ENCODE measurements at places on chromosomes 1 and 21.
A peak's percentile ranks its signal among the peaks of the same experiment; 100 is the strongest.

GRCh38 chr1:197842646-197843045 is 59.8 kb upstream of the C1orf53 start:
- no peak for DNase-seq
- H3K27me3 ChIP-seq, result peaks cover 4% of the 10 kb centered on the region
- no peaks in the 10 kb centered on the region for H3K36me3 ChIP-seq
- H3K4me1 ChIP-seq, result no peaks in the 10 kb centered on the region
- H3K4me3 ChIP-seq, result no peak overlapping the region

GRCh38 chr1:192958871-192959270 is 100.3 kb downstream of the UCHL5 start:
- H3K4me1 ChIP-seq, result no peaks in the 10 kb centered on the region
- H3K27ac ChIP-seq, result no peak overlapping the region
- DNase-seq, result no peak
- no peaks in the 10 kb centered on the region for H3K27me3 ChIP-seq
- H3K4me3 ChIP-seq, result no peak overlapping the region

GRCh38 chr1:29052100-29052499 is 71.6 kb downstream of the TMEM200B start:
- H3K27me3 ChIP-seq, result no peaks in the 10 kb centered on the region
- no peak overlapping the region for H3K27ac ChIP-seq
- no peak for DNase-seq
- no peaks in the 10 kb centered on the region for H3K4me1 ChIP-seq
- no peaks in the 10 kb centered on the region for H3K36me3 ChIP-seq

- H3K4me3 ChIP-seq, result no peak overlapping the region
- no peak for DNase-seq
- H3K27ac ChIP-seq, result peak overlapping the region; percentile 39
- no peaks in the 10 kb centered on the region for H3K27me3 ChIP-seq
- H3K36me3 ChIP-seq, result no peaks in the 10 kb centered on the region
Measured at GRCh38 chr1:12339811-12340543, 110.1 kb downstream of the VPS13D start.

DNA sequence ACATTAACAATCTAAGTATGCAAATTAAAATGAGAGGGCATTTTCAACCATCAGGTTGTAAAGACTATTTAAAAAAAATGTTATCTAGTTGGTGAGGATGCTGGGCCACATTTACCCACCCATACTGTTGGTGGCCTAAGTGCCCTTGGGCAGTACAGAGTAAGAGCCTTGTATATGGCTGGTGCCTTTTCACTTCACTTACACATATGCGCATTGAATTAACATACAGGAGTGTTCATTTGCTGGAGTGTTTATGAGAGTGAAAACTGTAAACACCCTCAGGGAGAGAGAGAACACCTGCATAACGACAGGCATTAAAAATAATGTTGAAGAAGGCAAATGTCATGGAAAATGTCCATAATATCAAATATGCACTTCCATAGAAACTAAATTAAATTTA is 427.1 kb downstream of the PCP4 start:
- no peaks in the 10 kb centered on the region for H3K4me1 ChIP-seq
- H3K27ac ChIP-seq, result no peak overlapping the region
- H3K4me3 ChIP-seq, result no peak overlapping the region
- H3K36me3 ChIP-seq, result no peaks in the 10 kb centered on the region

GRCh38 chr1:185972096-185972850 is 238.1 kb downstream of the HMCN1 start:
- no peak for DNase-seq
- no peak overlapping the region for H3K4me3 ChIP-seq
- no peak overlapping the region for H3K27ac ChIP-seq
- no peaks in the 10 kb centered on the region for H3K36me3 ChIP-seq
- no peaks in the 10 kb centered on the region for H3K4me1 ChIP-seq

DNA sequence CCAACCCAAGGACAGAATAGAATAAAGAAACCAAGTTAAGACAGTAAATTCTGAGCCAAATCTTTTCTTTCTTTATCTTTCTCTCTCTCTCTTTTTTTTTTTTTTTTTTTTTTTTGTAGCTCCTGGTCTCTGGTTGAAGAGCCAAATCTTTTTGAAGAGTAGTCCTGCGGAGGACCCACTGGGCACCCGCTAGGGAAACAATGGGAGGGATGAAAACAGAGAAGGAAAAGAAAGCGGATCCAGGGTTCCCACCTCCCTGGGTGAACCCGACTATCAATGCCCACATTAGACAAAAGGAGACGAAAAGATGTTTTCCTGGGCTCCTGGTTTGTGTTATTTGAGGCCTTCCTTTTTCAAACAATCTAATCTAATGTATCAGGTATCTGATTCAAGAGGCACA is 49.8 kb upstream of the FBXO28 start:
- no peaks in the 10 kb centered on the region for H3K4me1 ChIP-seq
- no peak overlapping the region for H3K27ac ChIP-seq
- H3K27me3 ChIP-seq, result no peaks in the 10 kb centered on the region
- no peak for DNase-seq

- no peaks in the 10 kb centered on the region for H3K36me3 ChIP-seq
- no peaks in the 10 kb centered on the region for H3K4me1 ChIP-seq
- no peak overlapping the region for H3K4me3 ChIP-seq
- no peak overlapping the region for H3K27ac ChIP-seq
- DNase-seq, result no peak
- H3K27me3 ChIP-seq, result no peaks in the 10 kb centered on the region
Measured at GRCh38 chr1:19463504-19463803, 21.9 kb downstream of the CAPZB start.

DNA sequence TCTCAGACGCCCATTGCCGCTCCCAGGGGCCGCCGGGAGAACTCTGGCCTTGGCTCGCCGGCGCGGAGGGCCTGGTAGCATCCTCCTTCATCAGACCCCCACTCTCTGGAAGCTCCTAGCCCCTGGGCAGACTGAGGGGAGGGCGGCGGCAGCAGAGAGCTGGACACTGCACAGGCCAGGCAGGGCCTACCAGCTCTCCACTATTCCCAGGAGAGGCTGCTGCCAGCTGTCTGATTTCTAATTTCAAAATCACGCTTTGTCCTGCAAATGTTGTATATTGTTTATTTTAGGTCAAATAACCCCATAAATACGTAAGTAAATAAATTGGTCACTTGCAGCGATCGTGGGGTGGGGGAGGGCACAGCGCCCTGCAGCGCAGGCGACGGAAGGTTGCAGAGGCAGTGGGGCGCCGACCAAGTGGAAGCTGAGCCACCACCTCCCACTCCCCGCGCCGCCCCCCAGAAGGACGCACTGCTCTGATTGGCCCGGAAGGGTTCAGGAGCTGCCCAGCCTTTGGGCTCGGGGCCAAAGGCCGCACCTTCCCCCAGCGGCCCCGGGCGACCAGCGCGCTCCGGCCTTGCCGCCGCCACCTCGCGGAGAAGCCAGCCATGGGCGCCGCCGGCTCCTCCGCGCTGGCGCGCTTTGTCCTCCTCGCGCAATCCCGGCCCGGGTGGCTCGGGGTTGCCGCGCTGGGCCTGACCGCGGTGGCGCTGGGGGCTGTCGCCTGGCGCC is at the start of gene MTARC1:
TSS of gene MTARC1 (plus strand) at position 577 of the 732 bp plus-strand sequence. CDS start at position 609, 32 bp downstream.
- no peaks in the 10 kb centered on the region for H3K36me3 ChIP-seq
- peak within 1 kb of the TSS; percentile 46 for H3K4me3 ChIP-seq
- H3K27ac ChIP-seq, result no peak within 1 kb of the TSS
- no peaks in the 10 kb centered on the region for H3K27me3 ChIP-seq
- DNase-seq, result peak; percentile 78
- H3K4me1 ChIP-seq, result no peaks in the 10 kb centered on the region

DNA sequence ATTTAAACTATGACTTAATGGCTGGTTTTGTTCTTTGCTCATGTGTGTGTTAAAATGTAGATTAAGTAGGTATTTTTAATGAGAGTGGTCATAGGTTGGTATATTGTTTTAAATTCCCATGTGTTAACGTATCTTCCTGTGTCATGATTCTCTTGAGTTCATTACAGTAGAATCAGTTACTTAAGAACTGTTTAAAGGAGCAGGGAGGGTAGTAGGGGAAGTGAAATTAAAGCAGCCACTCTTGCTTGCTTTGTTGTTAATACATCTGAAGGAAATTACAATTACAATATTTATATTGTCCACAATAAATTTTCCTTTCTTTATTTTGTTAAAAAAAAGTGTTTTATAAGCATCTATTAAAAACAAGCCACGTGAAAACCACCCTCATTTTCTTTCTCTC is 119.2 kb upstream of the KIAA1614 start:
- no peak overlapping the region for H3K4me3 ChIP-seq
- H3K36me3 ChIP-seq, result no peaks in the 10 kb centered on the region
- H3K27ac ChIP-seq, result no peak overlapping the region
- H3K4me1 ChIP-seq, result peaks cover 2% of the 10 kb centered on the region
- no peak for DNase-seq
- no peaks in the 10 kb centered on the region for H3K27me3 ChIP-seq

DNA sequence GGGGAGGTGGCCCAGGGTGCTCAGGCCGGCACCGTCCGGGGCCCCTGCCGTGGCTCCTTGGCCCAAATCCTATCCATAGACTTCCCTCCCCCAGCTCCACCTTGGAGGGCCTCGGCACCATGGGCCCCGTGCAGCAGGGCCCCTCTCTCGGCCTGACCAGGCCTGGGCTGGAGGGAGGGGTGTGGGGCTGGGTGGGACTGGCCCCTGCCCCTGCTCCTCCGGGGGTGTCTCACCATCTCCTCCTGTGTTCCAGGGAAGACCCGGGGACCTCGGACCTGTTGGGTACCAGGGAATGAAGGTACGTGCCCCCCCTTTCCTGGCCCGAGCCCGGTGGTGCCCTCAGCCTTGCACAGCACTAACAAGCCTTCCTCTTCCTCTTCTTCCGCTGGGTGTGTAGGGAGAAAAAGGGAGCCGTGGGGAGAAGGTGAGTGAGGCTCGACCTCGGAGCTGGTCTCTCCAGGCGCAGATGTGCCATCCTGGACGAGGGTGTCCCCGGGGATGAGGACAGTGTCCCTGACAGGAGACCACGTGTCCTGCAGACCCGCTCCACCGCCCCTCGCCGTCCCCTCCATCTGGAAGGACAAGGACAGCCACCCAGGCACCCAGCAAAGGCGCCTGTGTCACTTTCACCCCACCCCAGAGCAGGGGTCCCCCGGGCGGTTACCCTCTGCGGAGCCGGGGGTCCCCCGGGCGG is 7.9 kb downstream of the COL6A1 start:
- no peaks in the 10 kb centered on the region for H3K27me3 ChIP-seq
- no peak overlapping the region for H3K4me3 ChIP-seq
- peak; percentile 46 for DNase-seq
- H3K27ac ChIP-seq, result no peak overlapping the region

DNA sequence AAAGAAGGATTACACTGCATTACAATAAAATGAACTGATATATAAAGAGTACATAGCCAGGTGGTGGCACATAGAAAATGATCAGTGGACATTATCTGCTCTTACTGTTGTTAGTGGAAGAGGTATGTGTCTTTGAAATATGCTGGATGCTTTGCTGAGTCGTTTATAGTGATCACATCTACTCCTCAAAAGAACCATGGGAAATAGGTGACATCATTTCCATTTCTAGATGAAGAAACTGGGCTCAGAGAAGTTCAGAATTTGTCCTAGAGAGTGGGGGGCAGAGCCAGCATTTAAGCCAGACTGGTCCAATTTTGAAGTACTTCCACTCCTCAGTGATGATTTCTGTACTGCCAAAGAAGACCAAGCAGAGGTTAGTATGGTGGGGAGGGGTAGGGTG is 34.0 kb upstream of the BACH1 start:
- no peaks in the 10 kb centered on the region for H3K4me1 ChIP-seq
- H3K4me3 ChIP-seq, result no peak overlapping the region
- no peaks in the 10 kb centered on the region for H3K27me3 ChIP-seq

- no peaks in the 10 kb centered on the region for H3K27me3 ChIP-seq
- H3K4me3 ChIP-seq, result no peak overlapping the region
- DNase-seq, result no peak
- peaks cover 10% of the 10 kb centered on the region for H3K36me3 ChIP-seq
Measured at GRCh38 chr1:43414634-43415223, 25.0 kb downstream of the SZT2 start.

DNA sequence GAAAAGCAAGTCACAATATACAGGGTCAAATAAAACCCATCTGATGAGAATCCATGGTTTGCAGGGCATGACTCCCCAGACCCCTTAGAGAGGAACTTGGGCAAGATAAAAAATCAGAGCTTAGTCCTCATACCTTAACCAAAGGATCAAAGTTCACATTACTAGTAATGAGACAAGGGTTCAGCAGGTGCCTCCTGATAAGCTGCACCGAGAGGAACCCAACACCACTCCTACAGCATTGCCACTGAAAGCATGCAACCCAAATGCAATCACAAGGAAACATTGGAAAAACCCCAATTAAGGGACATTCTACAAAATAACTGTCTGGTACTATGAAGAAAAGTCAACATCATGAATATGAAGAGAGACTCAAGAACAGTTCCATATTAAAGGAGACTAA is 29.7 kb downstream of the CCDC185 start:
- H3K27me3 ChIP-seq, result no peaks in the 10 kb centered on the region
- no peak overlapping the region for H3K27ac ChIP-seq
- DNase-seq, result no peak
- no peaks in the 10 kb centered on the region for H3K36me3 ChIP-seq

- no peak overlapping the region for H3K27ac ChIP-seq
- DNase-seq, result no peak
- no peaks in the 10 kb centered on the region for H3K4me1 ChIP-seq
Measured at GRCh38 chr1:54409156-54410142, 3.3 kb upstream of the SSBP3 start.

- no peak overlapping the region for H3K4me3 ChIP-seq
- DNase-seq, result no peak
- no peaks in the 10 kb centered on the region for H3K36me3 ChIP-seq
- no peaks in the 10 kb centered on the region for H3K27me3 ChIP-seq
- H3K4me1 ChIP-seq, result no peaks in the 10 kb centered on the region
- H3K27ac ChIP-seq, result no peak overlapping the region
Measured at GRCh38 chr1:202015662-202015937, 5.2 kb downstream of the ELF3 start.

DNA sequence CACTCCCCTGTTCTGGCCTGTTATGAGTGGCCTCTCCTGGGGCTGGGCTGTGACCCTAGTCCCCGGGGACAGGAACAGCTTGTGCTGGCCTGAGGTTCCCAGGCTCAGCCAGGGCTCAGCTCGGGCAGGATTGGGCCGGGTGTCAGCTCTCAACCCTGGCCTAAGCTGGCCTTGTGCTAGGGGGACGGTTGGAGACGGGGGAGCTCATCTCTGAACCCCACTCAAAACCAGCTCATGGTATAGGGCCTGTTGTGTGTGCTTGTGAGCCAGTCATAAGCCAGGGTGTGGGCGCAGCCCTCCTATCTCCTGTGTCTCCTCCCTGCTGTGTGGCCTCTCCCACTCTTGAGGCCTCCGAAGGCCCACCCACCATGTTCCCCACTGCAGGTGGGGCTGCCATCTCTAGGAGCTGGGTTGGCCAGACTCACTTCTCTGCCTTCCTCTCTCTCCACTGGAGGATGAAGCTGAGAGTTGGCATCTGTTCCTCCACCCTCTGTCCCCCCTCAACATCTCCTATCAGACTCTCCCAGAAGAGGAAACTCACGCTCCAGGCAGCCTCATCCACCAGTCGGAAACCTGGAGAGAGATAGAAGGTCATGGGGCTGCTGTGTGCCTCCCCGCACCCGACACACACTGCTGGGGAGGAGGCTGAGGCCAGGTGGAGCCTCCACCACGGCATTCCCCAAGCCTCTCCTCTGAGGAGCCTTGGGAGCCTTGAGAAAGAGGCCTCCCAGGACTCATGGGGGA is 1.4 kb downstream of the PEAR1 start:
- no peaks in the 10 kb centered on the region for H3K36me3 ChIP-seq
- DNase-seq, result no peak
- no peaks in the 10 kb centered on the region for H3K27me3 ChIP-seq
- H3K4me3 ChIP-seq, result no peak overlapping the region

All from aorta (tissue), 5 donors.